ENCODE measurements at places on chromosomes 3 and 15. TPM values are rescaled to one million over a fixed set of nuclear protein-coding genes. Genes with fewer than 3 reads are reported as not detected.

DNASE1L3 gene
- 1.2 TPM for total RNA-seq

CLDN1 gene
- 29.8 TPM for total RNA-seq

PAK6 gene
- 8.4 TPM for total RNA-seq

PLSCR2 gene
- total RNA-seq: not detected

MYRIP gene
- total RNA-seq: 2.5 TPM

PTH1R gene
- 14.7 TPM for total RNA-seq

CHAC1 gene
- 11.6 TPM for total RNA-seq

NMB gene
- 2.6 TPM for total RNA-seq

C3orf70 gene
- 4.9 TPM for total RNA-seq

EFHB gene
- total RNA-seq: 12.5 TPM

EXD1 gene
- 0.15 TPM for total RNA-seq

TLR9 gene
- total RNA-seq: 0.20 TPM

ASB14 gene
- total RNA-seq: 1.4 TPM

TUBGCP5 gene
- 34.7 TPM for total RNA-seq

ADAMTS17 gene
- total RNA-seq: 2.7 TPM

ZCWPW2 gene
- 0.98 TPM for total RNA-seq

BFSP2 gene
- not detected for total RNA-seq

PARL gene
- 64.0 TPM for total RNA-seq

ACKR2 gene
- total RNA-seq: 5.5 TPM

KIF15 gene
- 0.64 TPM for total RNA-seq

TRH gene
- total RNA-seq: 0.40 TPM

HHATL gene
- 2.7 TPM for total RNA-seq

PRR20G gene
- not detected for total RNA-seq

HRG gene
- total RNA-seq: not detected

FBXO40 gene
- 0.03 TPM for total RNA-seq

ABHD17C gene
- total RNA-seq: 20.4 TPM

CNTN3 gene
- total RNA-seq: 51.0 TPM

CHRD gene
- total RNA-seq: 16.7 TPM

TUSC7 gene
- total RNA-seq: not detected

CHDH gene
- total RNA-seq: 10.9 TPM

SLC24A5 gene
- total RNA-seq: not detected

ATP13A5 gene
- 1.1 TPM for total RNA-seq

TGM5 gene
- not detected for total RNA-seq

LMAN1L gene
- not detected for total RNA-seq

MFGE8 gene
- 78.6 TPM for total RNA-seq

SLCO2A1 gene
- total RNA-seq: 131 TPM

ZMYND10 gene
- total RNA-seq: 70.8 TPM

GOLGA8N gene
- 11.1 TPM for total RNA-seq

PPP1R14D gene
- total RNA-seq: not detected

WDR49 gene
- total RNA-seq: 17.6 TPM

IGSF11 gene
- 0.94 TPM for total RNA-seq

ALPK3 gene
- 12.2 TPM for total RNA-seq

LPP gene
- total RNA-seq: 219 TPM

CDHR4 gene
- 27.0 TPM for total RNA-seq

MAP1A gene
- total RNA-seq: 17.8 TPM

KCTD6 gene
- total RNA-seq: 18.0 TPM

OCA2 gene
- 23.0 TPM for total RNA-seq

GOLGA8S gene
- 0.40 TPM for total RNA-seq

All from lung (tissue), 17 donors.